ENCODE measurements at places on chromosomes 16 and 17.

DNA sequence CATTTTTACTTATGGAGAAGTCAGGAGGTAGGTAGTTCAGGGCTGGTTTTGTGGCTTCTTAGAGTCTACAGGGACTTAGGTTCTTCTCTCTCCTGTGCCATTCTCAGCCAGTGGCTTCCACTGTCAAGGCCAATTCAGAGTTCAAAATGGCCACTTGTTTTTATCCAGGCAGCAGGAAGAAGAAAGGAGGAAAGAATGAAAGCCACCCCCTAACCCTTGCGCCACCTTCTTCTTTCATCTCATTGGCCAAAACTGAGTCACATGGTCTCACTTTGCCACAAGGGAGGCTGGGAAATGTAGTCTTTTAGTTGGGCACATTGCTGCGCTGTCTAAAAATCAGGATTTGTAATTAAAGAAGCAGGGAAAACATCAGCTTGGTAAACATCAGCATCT is 60.8 kb upstream of the MED9 start:
- peak; percentile 36 for DNase-seq

GRCh38 chr17:41639492-41640473 is 15.4 kb upstream of the KRT17 start:
- DNase-seq: no peak

DNA sequence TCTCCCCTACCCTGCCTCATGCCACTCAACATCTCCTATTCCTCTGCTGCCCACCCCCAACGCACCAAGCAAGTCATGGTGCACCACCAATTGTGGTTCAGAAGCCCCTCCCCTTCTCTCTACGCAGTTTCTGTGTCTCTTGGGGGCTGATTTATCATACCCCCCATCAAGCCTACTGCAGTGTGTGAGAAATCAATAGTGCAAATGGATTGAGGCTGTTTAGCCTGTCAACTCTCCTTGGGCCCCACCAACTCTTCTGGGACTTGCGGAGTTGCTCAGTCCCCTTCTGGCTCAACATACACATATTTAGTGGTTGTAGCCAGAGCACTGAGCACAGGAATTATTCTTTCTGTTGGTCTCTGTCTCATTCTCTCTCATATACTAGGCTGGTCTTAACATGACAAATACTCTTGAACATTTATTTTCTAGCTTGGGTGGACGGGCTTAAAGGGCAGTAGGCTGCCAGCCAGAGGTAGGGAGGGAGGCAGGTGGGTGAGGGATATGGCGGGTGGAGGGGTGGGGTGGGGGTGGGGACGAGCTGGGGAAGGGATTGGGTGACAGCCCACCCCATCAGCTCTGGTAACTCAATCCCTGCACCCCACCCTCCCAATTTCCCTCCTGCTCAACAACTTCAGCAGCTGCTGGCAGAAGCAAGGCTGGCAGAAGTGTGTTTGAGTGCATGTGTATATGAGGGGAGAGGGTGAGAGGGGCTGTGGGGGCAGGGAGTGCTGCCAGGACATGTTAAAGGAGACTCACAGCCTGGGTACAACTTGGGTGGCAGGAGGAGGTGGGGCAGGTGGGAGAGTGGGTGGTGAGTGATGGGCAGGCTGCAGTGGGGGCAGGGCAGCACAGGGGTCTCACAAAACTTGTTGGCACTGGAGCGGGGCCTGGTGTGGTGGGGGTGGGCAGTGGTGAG is 4.9 kb downstream of the RARA start:
- DNase-seq: peak; percentile 5

- DNase-seq: no peak
Measured at GRCh38 chr17:45333702-45334092, 16.9 kb upstream of the MAP3K14 start.

DNA sequence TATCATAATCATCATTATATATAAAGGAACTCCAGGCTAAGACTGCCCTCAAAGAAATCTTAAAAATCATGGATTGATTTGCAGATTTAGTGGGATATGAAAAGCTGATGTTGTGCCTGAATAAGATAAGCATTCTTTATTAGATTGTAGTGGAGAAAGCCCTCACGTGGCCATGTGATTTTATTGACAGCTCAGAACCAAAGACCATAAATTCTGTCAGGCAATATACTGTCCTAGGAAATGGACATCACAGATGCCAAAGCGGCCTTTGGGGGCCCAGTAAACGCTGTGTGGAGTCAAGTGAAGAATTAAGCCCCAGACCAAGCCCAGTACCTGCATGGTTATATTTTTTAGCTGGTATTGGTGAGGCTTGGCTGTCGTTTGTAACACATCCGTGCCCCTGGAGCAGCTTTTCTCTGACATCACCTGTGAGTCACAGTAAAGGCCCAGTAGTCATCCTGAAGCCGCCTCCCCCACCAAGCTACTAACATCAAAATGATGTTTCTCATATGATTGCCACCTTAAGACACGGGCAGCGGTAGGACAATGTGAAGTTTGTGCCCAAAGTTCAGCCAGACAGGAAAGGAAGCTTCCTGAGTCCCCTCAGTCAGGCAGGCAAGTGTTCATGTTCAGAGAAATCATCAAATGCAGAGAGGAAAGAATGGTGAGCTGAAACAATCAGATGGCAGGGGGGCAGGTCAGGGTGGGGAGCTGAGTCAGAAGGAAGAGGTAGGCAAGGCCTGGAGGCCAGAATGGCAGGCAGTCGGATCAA is 209.4 kb downstream of the IRX3 start:
- no peak for DNase-seq

- no peak for DNase-seq
Measured at GRCh38 chr17:74605361-74605760, 13.3 kb upstream of the CD300LD start.

GRCh38 chr16:3983081-3983520 is 102.6 kb upstream of the CREBBP start:
- peak; percentile 89 for DNase-seq

DNA sequence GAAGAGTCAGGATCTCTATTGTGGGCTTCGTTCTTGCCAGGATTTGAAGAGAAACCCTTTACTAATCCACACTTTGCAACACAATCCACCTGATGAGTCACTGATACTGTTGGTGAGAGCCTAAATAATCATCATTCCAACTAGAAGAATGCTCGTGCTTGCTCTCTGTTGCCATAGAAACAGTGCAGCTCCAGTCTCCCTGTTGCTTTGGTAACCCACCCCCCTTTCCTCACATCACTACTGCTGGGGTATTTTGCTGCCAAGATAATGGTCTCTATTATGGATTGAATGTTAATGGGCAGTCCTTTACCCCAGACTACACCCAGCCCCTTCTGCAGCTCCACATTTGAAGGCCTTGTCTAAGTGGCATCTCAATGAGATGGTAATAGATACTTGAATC is 190.4 kb downstream of the ABCC12 start:
- no peak for DNase-seq

DNA sequence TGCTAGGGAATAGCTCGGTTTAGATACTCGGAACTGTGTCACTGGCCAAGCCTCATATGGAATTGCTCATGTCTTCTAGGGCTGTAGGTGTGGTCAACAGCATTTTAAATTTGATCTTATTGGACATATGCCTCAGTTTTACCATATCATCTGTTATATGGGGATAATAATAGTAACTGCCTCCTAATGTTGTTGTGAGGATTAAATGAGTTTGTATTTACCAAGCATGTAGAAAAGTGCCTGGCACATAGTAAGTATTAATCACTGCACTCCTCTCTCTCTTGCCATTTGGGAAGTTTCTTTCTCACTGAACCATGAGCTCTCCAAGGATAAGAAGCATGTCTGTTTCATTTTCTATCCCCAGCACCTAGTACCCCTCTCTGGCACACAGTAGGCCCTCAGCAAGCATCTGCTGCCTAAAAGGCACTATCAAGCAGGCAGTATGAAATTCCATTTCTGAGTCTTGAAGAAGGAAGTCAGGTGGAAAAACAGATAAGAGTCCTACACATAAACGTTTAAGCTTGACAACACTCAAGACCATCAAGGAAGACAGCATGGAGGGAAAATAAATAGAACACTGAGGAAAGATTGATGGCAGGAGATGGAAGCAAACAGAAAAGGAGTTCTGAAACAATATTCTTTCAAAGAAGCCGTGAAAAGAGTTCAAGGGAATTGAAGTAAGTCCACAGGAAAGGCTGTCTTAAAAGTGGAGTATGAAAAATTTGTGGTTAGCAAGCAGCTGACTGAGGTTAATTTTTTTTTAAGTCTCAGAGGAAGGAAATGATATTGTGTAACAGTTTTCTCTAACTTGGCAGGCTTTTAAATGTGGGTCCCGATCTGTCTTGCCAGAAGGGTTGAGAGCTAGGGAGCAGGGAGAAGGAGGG is 2.2 kb upstream of the ATP6V0A1 start:
- no peak for DNase-seq

- DNase-seq: no peak
Measured at GRCh38 chr16:66222756-66223155, 143.7 kb upstream of the CDH5 start.

DNA sequence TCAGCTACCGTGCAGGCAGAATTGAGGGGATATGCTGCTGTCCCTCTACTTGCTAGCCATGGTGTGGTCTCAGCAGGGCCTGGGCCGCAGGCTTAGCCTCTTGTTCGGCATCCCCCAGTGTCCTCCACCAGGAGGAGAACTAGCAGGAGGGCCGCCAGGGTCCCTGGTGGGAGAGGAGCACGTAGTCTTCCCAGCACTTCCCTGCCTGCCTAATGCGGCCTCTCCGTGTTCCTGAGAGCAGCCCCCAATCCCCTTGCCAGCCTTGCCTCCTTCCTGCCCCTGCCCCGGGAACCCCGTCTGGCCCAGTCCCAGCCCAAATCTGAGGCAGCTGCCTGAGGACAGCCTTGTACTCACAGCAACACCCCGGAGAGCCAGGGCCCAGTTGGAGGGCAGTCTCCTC is 38.1 kb downstream of the PLD6 start:
- DNase-seq: no peak

- no peak for DNase-seq
Measured at GRCh38 chr16:15502041-15502725, 67.8 kb downstream of the BMERB1 start.

DNA sequence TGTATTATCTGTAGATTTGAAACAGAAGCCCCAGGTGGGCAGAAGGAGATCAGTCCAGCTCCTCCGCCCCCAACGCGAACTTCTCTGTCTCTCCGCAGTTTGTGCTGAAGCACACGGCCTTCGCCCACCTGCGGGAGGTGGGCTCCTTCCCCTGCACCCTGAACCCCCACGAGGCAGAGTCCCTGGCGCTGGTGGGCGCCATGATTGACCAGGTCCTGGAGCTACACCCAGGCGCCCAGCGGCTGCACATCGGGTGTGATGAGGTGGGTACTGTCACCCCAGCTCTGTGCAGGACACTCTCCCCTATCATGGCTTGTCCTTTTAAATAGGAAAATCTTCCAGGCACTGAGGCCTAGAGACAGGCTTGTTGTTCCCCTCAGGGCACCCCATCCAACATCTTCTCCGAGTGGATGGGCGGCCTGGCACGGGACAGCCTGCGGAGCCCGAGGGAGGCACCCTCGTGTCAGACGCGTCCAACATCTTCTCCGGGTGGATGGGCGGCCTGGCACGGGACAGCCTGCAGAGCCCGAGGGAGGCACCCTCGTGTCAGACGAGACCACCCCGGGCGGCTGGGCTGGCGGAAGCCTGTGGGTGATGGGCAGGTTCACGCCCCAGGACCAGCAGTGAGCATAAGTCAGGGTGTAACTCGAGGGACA is 15.3 kb upstream of the OGFOD3 start:
- no peak for DNase-seq

- DNase-seq: no peak
Measured at GRCh38 chr16:21175397-21175796, 16.9 kb downstream of the LDAF1 start.

DNA sequence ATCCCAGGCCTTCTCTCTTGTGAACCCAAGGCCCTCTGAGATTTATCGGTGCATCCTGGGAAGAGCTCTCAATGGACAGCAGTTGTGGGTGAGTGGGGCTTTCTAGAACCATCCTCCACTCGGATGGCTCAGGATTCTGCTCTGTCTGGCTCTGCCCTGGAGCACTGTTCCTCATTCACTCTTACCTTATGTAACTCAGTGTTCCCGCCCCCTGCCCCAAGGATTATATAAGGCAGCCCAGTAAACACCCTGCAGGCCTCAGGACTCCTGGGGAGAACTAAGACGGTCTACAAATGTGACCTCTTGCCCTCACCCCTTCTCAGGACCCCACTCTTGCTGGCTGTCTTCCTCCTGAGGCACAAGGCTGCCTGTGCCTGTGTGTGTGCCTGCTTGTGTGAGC is 3.8 kb downstream of the RPRML start:
- no peak for DNase-seq

DNA sequence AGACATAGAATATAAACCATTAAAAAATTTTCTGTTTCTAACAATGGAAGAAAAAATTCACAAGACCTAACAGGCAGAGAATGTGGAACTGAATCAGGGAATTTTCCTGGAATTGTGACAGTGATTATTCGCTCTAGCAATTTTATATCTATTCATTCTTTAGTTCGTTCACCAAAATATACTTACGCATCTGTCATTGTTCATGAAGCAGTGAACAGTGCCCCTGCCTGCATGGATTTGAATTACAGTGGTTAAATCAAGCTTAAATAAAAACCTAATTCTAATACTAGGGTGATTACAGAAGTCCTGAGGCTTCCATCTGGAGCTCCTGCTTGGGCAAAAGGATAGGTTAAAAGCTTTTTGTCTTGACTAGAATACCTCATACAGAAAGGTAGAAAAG is 48.6 kb downstream of the ABCA8 start:
- DNase-seq: no peak

DNA sequence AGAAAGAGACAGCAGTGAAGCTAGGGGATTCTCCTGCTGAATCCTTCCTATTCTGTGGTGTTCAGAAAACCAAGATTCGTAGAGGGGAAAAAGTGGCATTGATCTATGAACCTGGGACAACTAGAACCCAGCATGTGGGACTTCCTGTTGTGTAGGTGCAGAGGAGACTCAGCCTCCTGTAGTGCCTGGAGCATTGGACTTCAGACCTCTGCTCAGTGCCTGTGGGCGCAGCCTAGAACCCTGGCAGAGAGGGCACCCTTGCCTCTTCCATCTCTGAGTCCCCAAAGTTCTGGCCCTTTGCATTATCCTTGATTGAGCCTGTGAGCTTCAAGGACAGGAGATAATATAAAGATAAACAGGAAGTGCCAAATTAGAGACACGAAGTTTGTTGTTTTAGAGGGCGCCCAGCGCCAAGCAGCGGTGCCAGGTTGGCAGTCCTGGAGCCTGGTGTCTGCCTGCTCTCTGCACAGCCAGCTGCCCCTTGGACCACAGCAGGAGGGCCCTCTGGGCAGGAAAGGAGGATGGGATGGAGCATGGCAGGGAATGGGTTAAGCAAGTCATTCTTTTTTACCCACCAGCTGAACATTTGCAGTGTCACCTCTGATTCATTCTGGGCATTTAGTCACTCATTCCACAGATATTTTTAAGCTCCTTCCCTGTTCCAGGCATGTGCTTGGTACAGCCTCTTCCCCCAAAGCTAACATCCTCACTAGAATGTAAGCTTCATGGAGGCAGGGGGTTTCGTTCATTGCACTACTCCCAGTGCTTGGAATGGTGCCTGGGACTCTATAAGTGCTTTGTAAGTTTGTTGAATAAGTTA is 11.9 kb upstream of the SP6 start:
- no peak for DNase-seq

- no peak for DNase-seq
Measured at GRCh38 chr17:41338961-41339485, 11.6 kb downstream of the KRT33A start.

- no peak for DNase-seq
Measured at GRCh38 chr16:35559911-35560636, 2100.7 kb downstream of the TP53TG3F start.

GRCh38 chr17:39737760-39738567 is at the start of gene GRB7:
TSS of gene GRB7 (plus strand) at chr17:39737938. CDS start at chr17:39742302, 4,364 bp downstream.
- DNase-seq: peak; percentile 75

All from WTC11 (cell line).